ENCODE measurements at places on chromosomes 5 and 9. TPM values are rescaled to one million over a fixed set of nuclear protein-coding genes. Genes with fewer than 3 reads are reported as not detected.

MSX2 gene
- not detected for total RNA-seq

DNA sequence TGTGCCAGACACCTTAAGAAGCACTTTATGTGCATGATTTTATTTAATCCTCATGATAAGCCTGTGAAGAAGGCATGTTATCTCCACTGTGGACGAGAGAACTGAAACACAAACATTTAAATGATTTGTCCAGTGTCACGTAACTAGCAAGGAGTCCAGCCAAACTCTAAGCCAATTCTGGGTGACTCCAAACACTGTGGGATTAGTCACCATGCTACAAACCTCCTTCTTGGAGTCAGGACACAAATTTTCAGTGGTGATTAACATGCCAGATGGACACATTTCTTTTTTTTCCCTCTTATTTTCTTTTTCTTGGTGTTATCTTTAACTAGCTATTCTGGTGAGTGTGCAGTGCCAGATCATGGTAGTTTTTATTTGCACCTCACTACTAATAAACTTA is 316.8 kb downstream of the NDUFS4 start:
- H3K27me3 ChIP-seq = no peaks in the 10 kb centered on the region
- H3K4me3 ChIP-seq = no peak overlapping the region
- H3K36me3 ChIP-seq = no peaks in the 10 kb centered on the region
- no peak overlapping the region for H3K27ac ChIP-seq

DNA sequence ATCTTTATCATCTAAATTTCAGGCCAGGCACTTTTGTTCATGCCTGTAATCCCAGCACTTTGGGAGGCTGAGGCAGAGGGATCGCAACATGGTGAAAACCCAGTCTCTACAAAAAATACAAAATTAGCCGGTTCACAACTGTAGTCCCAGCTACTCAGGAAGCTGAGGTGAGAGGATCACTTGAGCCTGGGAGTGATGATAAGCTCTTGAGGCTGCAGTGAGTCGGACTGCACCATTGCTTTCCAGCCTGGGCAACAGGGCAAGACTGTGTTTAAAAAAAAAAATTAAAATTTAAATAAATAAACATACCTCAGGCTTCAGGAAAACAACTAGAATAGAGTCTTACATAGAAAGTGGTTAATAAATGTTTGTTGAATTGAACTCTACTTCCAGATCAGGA is 147.4 kb downstream of the AGTPBP1 start:
- H3K27me3 ChIP-seq = no peaks in the 10 kb centered on the region
- DNase-seq = no peak
- H3K4me1 ChIP-seq = no peaks in the 10 kb centered on the region
- no peak overlapping the region for H3K27ac ChIP-seq
- H3K4me3 ChIP-seq = no peak overlapping the region

ARSI gene
- not detected for total RNA-seq

GRCh38 chr9:120652934-120653333 is 61.3 kb downstream of the MEGF9 start:
- no peaks in the 10 kb centered on the region for H3K27me3 ChIP-seq
- H3K4me3 ChIP-seq = no peak overlapping the region
- no peaks in the 10 kb centered on the region for H3K4me1 ChIP-seq
- no peaks in the 10 kb centered on the region for H3K36me3 ChIP-seq

- H3K36me3 ChIP-seq = no peaks in the 10 kb centered on the region
- no peak for DNase-seq
- no peak overlapping the region for H3K27ac ChIP-seq
- no peak overlapping the region for H3K4me3 ChIP-seq
- H3K4me1 ChIP-seq = no peaks in the 10 kb centered on the region
Observed at GRCh38 chr9:115357821-115358220, 239.9 kb upstream of the TNC start.

GRCh38 chr9:99752417-99753109 is 69.1 kb upstream of the NR4A3 start:
- DNase-seq = no peak
- H3K4me1 ChIP-seq = no peaks in the 10 kb centered on the region
- H3K27ac ChIP-seq = no peak overlapping the region
- H3K4me3 ChIP-seq = no peak overlapping the region

TRPM6 gene
- total RNA-seq = 0.85 TPM

DNA sequence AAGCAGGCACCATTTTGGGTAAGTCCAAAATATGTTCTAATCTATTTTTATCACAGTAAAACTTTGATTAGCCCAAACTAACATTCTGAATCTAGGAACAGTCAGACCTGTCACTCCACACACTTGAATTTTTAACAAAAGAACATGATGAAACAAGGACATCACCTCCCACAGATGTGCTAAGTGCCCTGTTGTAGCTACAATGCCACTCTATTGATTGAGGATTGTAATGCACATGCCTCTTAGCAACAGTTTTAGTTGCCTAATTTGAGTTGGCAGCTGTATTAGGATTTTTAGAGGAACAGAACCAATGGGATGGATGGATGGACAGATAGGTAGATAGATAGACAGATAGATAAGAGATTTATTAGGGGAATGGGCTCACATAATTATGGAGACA is 20.3 kb upstream of the RNF20 start:
- H3K27me3 ChIP-seq = no peaks in the 10 kb centered on the region
- H3K4me1 ChIP-seq = no peaks in the 10 kb centered on the region

DNA sequence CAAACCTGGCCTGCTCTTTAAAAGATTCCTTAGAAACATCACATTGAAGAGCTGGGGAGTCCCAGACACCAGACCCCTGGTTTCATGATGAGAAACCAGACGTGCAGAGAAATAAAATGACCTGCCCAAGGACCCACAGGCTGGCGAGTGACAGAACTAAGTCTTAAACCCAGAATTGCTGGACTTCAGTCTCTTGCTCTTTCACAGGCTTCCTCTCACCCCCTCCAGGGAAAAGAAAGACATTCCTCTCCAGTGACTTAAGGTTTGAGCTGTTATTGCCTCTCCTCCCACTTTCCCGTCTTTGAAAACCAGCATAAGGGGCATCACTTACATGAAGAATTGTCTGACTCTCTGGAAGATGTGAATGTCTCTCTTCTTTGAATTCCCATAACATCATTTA is 535.2 kb downstream of the IRX1 start:
- no peak for DNase-seq
- H3K27me3 ChIP-seq = no peaks in the 10 kb centered on the region
- no peaks in the 10 kb centered on the region for H3K4me1 ChIP-seq
- no peak overlapping the region for H3K4me3 ChIP-seq
- no peaks in the 10 kb centered on the region for H3K36me3 ChIP-seq

GRCh38 chr9:128191406-128192046 is at the start of gene CIZ1:
TSS of gene CIZ1 (minus strand) at chr9:128191572. CDS start at chr9:128190857, 715 bp downstream.
- peak; percentile 64 for DNase-seq
- H3K27ac ChIP-seq = peak within 1 kb of the TSS; percentile 89
- H3K36me3 ChIP-seq = peaks cover 28% of the 10 kb centered on the region
- no peaks in the 10 kb centered on the region for H3K27me3 ChIP-seq

DNA sequence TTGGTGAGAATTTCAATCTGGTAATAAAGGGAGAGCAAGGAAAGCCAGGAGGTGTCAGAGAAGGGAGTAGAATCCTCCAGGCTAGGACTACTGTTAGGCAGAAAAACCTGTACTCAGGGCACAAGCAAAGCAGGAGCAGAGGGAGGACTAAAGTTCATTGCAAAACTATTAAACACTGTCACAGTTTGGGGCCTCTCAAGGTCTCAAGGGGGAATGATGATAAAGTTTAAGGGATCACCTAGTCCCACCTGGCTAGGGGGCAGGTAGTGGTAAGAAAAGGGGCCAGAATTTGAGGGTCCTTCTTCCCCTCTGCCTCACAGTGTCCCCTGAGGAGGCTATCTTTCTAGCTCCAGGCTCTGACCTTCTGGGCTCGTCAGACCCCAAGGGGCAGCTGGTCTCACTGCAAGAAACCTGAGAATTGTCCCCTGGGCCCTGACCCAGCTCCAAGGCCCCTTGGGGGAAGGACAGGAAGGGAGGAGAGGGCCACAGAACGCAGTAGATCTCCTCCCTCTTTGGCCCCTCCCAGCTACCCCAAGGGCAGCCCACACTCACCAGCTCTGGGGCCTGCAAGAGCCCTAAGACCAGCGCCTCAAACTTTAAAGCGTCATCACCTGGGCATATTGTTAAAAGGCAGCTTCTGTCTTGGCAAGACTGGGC is 974 bp downstream of the CCDC69 start:
- DNase-seq = peak; percentile 53
- H3K4me3 ChIP-seq = peak overlapping the region; percentile 95
- H3K27me3 ChIP-seq = no peaks in the 10 kb centered on the region

DNA sequence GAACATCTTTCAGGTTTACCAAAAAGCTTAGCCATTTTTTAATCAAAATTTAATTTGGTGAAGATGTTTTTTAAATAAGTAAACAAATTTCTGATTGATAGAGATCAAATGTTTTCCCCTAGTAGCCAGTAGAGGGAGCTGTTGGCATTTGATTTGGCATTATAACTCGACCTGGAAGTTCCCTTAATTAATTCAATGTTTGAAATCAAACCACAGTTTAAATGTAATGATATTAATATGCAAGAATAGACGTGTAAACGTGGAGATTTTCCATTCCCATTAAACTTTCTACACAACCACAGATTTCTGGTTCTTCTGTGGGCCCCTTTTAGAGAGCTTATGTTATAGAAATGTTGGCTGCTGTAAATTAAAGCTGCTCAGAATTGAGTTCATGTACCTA is 148.1 kb upstream of the MPDZ start:
- no peaks in the 10 kb centered on the region for H3K4me1 ChIP-seq
- no peak overlapping the region for H3K27ac ChIP-seq

GRCh38 chr5:177507596-177508220 is 1.9 kb downstream of the DOK3 start:
- H3K36me3 ChIP-seq = no peaks in the 10 kb centered on the region
- H3K4me3 ChIP-seq = no peak overlapping the region
- H3K27ac ChIP-seq = no peak overlapping the region
- H3K4me1 ChIP-seq = no peaks in the 10 kb centered on the region

- no peaks in the 10 kb centered on the region for H3K36me3 ChIP-seq
- no peak overlapping the region for H3K4me3 ChIP-seq
Observed at GRCh38 chr5:76527685-76528161, 95.5 kb downstream of the F2RL2 start.

NNT gene
- total RNA-seq = 65.7 TPM

DNA sequence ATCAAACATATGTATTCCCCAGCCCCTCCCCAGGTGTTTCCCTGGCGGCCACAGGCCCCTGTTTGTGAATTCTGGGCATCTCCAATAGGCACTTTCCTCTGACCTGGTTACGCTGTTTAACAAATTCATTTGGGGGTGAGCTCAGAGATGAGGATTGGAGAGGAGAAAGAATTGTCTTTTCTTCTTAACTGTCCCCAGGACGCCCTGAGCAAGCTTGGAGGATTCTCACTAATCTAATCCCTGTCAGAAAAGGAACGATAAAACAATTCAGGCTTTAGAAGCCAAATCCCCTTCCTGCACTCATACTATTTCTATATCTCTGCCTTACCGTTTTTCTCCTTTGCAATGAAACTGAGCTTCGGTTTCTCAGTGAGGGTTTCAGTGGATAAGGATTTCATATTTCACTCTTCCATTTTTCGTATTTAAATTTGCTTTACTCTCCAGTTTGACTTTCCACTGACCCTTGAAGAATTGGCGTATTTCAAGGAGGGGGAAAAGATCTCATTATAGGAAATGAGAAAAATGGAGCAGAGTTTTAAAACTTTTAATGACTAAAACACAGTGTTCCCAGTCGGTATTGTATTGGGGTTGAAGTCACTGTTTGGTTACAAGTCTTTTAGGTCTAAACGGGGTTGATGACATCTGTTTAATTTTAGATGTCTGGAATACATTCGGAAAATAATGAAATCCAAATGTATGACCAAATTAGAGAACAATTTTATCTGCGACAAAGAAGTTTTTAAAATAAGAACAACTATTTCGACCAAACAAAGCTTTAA is 180.1 kb downstream of the MACROH2A1 start:
- no peaks in the 10 kb centered on the region for H3K36me3 ChIP-seq
- no peaks in the 10 kb centered on the region for H3K4me1 ChIP-seq
- no peak for DNase-seq
- H3K27me3 ChIP-seq = no peaks in the 10 kb centered on the region
- no peak overlapping the region for H3K27ac ChIP-seq

DNA sequence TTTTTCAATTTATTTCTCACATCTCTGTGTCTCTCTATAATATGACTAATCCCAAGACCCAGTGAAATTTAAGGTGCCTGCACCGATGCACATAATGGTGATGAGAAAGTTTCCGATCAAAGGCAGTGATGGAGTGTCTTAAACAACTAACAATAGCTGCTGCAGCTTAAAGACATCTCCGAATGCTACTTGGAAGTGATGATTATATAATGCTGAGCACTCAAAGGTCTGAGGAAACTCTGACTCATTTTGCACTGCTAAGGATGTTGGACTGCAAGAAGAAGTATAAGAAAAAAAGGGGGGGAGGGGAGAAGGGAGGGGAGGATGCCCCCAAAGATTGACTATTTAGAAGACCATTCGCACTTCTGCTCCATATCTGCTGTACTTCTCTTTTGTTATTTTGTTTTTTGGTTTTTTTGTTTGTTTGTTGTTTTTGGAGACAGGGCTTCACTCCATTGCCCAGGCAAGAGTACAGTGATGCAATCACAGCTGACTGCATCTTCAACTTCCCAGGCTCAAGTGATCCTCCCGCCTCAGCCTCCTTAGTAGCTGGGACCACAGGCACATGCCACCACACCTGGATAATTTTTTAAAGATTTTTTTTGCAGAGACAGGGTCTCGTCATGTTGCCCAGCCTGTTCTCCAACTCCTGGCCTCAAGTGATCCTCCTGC is 192.2 kb downstream of the HSD17B3 start:
- no peak overlapping the region for H3K4me3 ChIP-seq
- H3K27ac ChIP-seq = no peak overlapping the region
- no peaks in the 10 kb centered on the region for H3K36me3 ChIP-seq
- peaks cover 3% of the 10 kb centered on the region for H3K27me3 ChIP-seq
- no peak for DNase-seq
- H3K4me1 ChIP-seq = no peaks in the 10 kb centered on the region

SLC45A2 gene
- not detected for total RNA-seq

- peak; percentile 27 for DNase-seq
- peaks cover 18% of the 10 kb centered on the region for H3K36me3 ChIP-seq
- H3K27ac ChIP-seq = no peak overlapping the region
- no peaks in the 10 kb centered on the region for H3K27me3 ChIP-seq
Observed at GRCh38 chr9:132694144-132694543, 23.9 kb downstream of the GTF3C4 start.

GRCh38 chr9:27482709-27483108 is 41.4 kb upstream of the IFNK start:
- H3K36me3 ChIP-seq = no peaks in the 10 kb centered on the region
- peaks cover 14% of the 10 kb centered on the region for H3K4me1 ChIP-seq
- no peak overlapping the region for H3K27ac ChIP-seq
- H3K4me3 ChIP-seq = no peak overlapping the region
- DNase-seq = no peak

GRCh38 chr5:120749737-120750136 is 285.6 kb downstream of the PRR16 start:
- no peaks in the 10 kb centered on the region for H3K4me1 ChIP-seq
- no peaks in the 10 kb centered on the region for H3K36me3 ChIP-seq
- H3K27ac ChIP-seq = no peak overlapping the region
- H3K4me3 ChIP-seq = no peak overlapping the region

PCDHGB7 gene
- 0.13 TPM for total RNA-seq

GRCh38 chr5:150661821-150662596 is 958 bp downstream of the MYOZ3 start:
- H3K27ac ChIP-seq = no peak overlapping the region
- no peaks in the 10 kb centered on the region for H3K4me1 ChIP-seq
- no peak for DNase-seq
- H3K36me3 ChIP-seq = no peaks in the 10 kb centered on the region

FOXE1 gene
- not detected for total RNA-seq

PLAC8L1 gene
- total RNA-seq = 1.5 TPM
